Activated CD4-positive, CD25-positive, alpha-beta regulatory T cell treated with anti-CD3 and anti-CD28 coated beads, Interleukin-2, amount 50 U/mL, for 72 hours (primary cell): ENCODE measurements at places on chromosomes 1 and 21.
A peak's percentile ranks its signal among the peaks of the same experiment; 100 is the strongest.

- DNase-seq, result no peak
Observed at GRCh38 chr1:10242811-10243210, 32.4 kb downstream of the KIF1B start.

DNA sequence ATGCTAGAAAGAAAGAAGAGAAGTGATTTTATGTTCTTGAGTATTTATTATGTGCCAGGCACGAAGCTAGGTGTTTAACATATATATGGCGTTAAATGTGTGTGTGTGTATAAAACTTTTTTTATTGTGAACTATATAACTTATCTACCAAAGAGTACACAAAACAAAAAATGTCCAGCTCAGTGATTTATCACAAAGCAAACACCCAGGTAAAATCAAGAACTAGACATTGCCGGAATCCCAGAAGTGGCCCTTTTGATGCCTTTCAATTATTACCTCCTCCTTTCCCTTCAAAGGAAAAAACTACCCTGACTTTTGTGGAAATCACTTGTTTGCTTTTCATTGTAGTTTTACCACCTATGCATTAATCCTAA, 40.5 kb upstream of the ZNF648 start:
- no peak for DNase-seq

GRCh38 chr1:234725177-234726132, 115.5 kb upstream of the IRF2BP2 start:
- DNase-seq, result peak; percentile 44

DNA sequence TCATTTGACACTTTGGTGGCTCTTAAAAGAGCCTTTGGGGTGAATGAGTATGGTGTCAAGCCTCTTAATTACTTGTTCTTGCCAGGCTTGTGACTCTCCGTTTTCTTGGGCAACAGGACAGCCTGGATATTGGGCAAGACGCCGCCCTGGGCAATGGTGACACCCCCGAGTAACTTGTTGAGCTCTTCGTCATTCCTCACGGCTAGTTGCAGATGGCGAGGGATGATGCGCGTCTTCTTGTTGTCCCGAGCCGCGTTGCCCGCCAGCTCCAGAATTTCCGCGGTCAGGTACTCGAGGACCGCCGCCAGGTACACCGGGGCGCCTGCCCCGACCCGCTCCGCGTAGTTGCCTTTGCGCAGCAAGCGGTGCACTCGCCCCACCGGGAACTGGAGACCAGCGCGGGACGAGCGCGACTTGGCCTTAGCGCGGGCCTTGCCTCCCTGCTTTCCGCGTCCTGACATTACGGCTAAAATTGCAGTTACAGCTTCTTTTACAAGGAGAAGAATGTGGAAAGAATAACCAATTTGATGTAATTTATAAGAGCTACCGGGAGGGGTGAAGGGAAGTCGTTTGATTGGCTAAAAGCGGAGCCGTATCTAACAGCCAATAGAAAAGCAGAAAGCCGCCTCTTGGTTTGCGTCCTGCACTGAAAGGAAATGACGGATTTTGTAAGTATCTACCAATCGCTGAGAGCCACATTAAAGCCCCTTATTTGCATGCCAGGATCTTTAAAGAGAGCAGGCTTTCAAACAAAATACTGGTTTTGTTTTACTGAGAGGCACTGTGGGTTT, 11.7 kb upstream of the BOLA1 start:
- peak; percentile 74 for DNase-seq

GRCh38 chr1:235131961-235132360, 3.3 kb upstream of the TOMM20 start:
- DNase-seq, result no peak

DNA sequence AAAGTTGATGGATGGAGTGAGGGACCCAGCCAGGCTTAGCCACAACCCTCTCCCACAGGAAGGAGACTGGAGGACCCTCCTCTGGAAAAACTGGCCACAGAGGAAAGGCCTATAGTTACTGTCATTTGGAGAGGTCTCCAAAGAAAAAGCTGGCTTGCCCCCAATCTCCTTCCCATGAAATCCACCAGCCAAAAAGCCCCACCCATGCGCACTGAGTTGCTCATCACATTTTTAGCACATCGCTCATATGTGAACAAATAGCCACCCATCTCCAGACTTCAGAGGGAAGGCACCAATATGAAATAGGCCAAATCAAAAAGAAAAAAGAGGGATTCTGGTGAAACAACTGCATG, 36.9 kb upstream of the QSOX1 start:
- DNase-seq, result no peak

- DNase-seq, result no peak
Observed at GRCh38 chr1:8560611-8561544, 243.0 kb downstream of the SLC45A1 start.

DNA sequence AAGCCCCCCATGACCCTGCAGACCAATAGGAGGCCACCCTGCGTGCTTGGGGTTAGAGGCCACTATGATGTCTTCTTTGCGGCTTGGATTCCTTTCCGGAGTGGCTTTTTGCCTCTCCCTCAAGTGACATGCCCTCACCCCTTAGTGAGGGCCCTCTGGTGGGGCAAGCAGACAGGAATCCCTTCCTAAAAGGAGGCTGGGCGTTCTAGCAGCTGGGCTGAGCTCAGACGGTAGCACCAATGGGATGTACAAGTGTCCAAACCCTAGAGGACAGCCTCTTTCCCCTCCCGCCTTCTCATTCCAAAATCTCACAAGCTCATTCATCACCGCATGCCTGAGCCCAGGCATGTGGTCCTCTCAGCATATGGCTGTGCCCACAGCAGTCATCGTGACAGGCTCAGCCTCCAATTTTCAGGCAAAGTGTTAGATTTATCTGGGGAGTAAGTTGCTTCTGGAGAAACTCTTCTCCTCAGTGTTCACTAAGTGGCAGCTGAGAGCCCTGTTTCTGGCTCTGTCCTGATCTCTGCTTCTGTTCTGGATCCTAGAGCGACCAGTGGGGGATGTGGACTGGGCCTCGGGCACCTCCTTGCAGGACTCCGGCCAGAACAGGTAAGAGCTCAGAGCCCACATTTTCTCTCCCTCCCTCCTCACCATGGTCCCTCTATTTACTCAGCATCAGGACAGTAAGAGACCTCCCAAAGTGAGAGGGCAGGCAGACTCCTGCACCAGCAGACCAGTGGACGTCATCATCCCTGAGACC, 4.8 kb downstream of the KIAA1614 start:
- DNase-seq, result no peak

- DNase-seq, result peak; percentile 47
Observed at GRCh38 chr1:39091845-39092645, 65.9 kb downstream of the NDUFS5 start.

DNA sequence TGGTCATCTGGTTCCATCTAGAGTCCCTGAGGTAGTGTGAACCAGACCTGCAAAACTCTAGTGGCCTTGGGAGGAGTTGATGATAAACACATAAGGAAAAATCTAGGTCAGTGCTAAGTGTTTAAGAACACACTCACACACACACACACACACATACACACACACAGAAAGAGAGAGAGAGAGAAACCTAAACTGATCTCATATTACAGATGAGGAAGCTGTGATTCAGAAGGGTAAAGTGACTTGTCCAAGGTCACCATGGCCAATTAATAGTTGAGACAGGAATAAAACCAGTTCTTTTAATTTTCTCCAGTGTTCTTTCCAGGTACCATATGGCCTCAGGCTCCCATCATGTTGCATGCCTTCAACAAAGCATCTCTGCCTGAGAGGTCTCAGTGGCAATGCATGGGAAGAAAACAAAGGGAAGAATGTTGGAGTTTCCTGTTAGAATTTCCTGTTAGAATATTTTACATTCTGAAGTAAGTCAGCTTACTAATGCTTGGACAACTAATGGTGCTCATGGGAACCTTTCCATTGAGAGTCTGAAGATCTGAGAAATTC, 77.3 kb upstream of the TSPAN2 start:
- no peak for DNase-seq

DNA sequence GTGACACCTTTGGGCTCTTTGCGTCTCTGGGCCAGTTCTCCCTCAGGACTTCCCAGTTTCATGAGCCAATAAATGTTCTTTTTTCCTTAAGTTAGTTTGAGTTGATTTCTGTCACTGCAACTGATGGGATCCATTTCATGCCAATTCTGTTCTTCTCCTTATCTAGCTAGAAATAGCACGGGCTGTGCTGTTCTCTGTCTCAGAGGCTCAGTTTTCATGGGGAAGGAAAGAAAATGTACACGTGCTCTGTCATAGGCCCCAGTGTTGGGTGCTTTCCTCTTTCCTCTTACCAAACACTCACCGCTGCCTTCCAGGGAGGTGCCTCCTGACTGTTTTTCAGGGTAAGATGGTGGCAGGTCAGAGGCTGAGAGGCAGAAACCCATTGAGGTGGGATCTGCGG, 43.2 kb upstream of the ACTL8 start:
- DNase-seq, result no peak

- DNase-seq, result no peak
Observed at GRCh38 chr21:37874904-37875780, 41.1 kb downstream of the KCNJ6 start.

DNA sequence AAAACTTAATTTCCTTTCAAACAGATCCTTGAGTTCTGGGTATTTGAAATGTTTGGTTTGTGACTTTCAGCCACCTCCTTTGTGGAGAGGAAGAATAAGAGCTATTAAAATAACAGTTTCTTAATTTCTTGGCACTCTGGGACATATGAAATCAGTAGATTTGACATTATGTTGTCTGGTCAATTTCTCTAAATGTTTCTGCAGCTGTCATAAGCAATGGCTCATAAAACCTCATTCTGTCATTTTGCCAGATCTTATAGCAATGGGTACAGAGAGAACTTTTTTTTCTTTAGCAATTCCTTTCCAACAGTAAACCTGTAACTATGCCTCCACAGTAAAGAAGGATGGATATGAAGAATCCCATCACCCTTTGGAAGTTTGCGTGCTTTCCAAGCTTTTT, 52.6 kb downstream of the LAMC1 start:
- no peak for DNase-seq

- DNase-seq, result no peak
Observed at GRCh38 chr1:40868051-40868723, 6.0 kb upstream of the CITED4 start.

GRCh38 chr1:2803931-2804627, 2.6 kb upstream of the TTC34 start:
- no peak for DNase-seq

DNA sequence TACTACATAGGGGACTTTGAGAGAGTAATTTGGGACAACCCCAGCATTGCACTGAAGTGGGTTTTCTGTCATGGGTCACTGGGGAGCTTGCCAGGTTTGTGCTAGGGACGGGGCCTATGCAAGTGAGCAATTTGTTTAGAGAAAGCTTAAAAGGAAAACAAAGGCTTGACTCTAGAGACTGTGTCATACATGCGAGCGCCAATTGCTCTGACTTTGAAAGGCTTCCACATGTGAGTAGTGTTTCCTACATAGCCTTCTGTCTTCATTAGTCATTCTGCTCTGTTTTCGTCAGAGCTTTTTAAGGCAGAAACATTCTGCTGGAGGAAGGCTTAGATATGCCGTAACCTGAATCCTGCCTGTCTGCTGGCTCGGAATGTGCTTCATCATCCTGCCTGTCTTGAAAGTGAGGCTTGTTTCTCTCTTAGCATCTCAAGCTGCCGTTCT, 28.4 kb downstream of the TRIM45 start:
- DNase-seq, result no peak

- peak; percentile 9 for DNase-seq
Observed at GRCh38 chr1:202280595-202280994, 61.1 kb downstream of the UBE2T start.

- no peak for DNase-seq
Observed at GRCh38 chr1:159890390-159890789, 9.6 kb downstream of the CFAP45 start.

GRCh38 chr1:97078872-97079271, 357.3 kb downstream of the PTBP2 start:
- DNase-seq, result no peak

GRCh38 chr1:24501371-24502064, 1.1 kb upstream of the RCAN3 start:
- no peak for DNase-seq

DNA sequence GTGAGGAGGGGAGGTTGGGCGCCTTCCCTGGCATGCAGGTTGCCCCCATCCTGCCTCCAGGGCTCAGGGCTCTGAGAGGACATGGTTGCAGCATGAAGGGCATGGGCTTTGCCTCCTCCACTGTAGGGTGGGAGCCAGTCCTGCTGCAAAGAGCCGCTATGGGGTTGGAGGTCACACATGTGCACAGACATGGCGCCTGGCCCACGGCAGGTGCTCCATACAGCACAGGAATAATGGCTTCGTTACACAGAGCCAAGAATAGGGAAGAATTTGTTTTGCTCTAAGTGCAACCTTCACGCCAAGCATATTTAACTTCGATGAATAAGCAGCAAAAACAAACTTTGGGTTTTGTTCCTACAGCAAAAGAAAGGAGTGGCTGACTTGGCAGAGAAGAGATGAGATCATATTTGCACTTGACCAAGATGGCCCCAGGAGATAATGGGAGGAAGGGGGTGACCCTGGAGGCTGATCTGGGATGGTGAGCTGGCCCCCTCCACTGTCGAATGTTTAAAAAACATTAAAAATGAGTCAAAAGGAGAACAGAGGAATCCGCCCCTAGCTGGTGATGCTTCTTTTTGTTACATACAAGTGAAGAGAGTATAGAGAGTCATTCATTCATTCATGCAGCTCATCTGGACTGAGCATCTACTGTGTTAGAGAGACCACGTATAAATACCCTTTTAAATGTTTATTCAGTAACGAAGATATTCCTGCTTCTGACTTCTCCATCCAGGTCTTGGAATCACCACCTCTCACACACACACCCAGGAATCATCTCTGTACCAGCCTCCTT, 12.4 kb upstream of the C2CD2 start:
- no peak for DNase-seq

DNA sequence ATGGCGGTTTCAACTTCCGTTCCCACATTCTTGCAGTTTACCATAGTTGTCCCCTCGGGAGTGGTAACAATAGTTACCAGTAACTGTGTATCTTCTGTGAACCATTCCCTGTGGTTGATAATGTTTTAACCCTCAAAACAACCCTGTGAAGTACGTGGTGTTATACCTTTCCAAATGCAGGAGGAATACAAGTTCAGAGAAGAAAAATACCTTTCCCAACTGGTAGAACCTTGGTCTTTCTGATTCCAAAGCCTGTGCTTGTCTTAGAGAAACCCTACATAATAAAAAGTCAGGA, 789 bp downstream of the BTF3L4 start:
- no peak for DNase-seq

- no peak for DNase-seq
Observed at GRCh38 chr21:25496825-25497482, 110.3 kb downstream of the MRPL39 start.

- no peak for DNase-seq
Observed at GRCh38 chr1:235532360-235532759, 28.1 kb upstream of the B3GALNT2 start.

DNA sequence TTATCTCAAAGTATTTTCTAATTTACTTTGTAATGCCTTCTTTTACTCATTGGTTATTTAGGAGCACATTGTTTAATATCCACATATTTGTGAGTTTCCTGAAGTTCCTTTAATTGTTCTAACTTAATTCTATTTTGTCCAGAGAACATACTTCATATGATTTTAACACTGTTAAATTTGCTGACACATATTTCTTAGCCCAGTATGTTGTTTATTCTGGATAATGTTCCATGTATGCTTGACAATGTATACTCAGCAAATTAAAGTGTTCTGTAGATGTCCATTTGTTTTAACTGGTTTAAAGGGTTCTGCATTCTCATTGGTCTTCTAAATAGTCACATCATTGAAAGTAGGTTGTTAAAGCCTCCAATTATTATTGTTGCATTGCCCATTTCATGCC, 643.7 kb upstream of the NR5A2 start:
- DNase-seq, result no peak
